Fibroblast of the aortic adventitia (primary cell): ENCODE measurements at places on chromosomes 13 and 19.

DNA sequence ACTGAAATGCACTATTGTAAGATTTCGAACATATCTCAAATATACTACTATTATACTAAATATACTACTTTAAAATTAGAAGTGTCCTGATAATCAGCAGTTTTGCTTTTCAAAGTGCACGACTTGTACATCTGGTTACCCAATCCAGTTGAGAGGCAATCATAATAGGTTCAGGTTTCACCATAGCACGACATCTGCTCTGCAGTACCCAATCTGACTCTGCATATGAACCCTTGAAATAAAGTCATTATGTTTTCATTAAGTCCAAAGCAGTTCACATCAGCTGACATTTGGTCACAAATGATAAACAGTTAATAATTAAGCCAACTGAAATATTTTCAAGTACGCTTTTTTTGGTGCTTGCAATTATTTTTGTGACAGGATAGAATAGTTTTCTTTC is 90.6 kb downstream of the PCDH9 start:
- DNase-seq, result no peak

DNA sequence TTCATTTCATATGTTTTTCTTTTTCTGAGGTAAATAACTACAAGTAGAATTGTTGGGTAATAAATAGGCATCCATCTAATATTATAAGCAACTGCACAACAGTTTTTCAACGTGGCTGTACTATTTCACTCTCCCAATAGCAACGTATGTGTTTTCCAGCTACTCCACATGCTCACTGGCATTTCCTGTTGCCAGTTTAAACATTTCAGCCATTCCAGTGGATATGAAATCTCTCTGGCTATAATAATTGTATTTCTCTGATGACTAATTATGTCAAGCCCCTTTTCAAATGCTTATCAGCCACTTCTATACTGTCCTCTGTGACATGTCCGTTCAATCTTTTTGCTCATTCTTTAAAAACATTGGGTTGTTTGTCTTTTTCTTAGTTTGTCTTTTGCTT is 26.8 kb upstream of the ALOX5AP start:
- DNase-seq, result peak; percentile 70

GRCh38 chr13:64332048-64332447 is 2898.1 kb downstream of the PCDH9 start:
- no peak for DNase-seq

- DNase-seq, result peak; percentile 97
Measured at GRCh38 chr13:48769107-48769704, 115.5 kb downstream of the CYSLTR2 start.

GRCh38 chr13:27933118-27933517 is 13.3 kb downstream of the PDX1 start:
- no peak for DNase-seq
